ENCODE measurements at places on chromosomes 6 and 20. TPM values are rescaled to one million over a fixed set of nuclear protein-coding genes. Genes with fewer than 3 reads are reported as not detected.

TRIM31 gene
- not detected for total RNA-seq

MED20 gene
- total RNA-seq = 21.9 TPM

SCRT2 gene
- total RNA-seq = not detected

ADGRG6 gene
- total RNA-seq = 0.26 TPM

HLA-DMA gene
- 60.9 TPM for total RNA-seq

PREX1 gene
- total RNA-seq = 130 TPM

LHFPL5 gene
- total RNA-seq = not detected

DNAJC5 gene
- total RNA-seq = 44.4 TPM

TMEM200A gene
- total RNA-seq = 5.0 TPM

CEBPB gene
- 32.6 TPM for total RNA-seq

GRCh38 chr20:47454298-47455132 lies 47.2 kb upstream of the NCOA3 start:
- peaks cover 37% of the 10 kb centered on the region for H3K4me1 ChIP-seq
- no peak overlapping the region for H3K4me3 ChIP-seq
- DNase-seq = no peak
- no peaks in the 10 kb centered on the region for H3K27me3 ChIP-seq
- no peak overlapping the region for H3K27ac ChIP-seq

- peak overlapping the region; percentile 98 for H3K4me3 ChIP-seq
- H3K27me3 ChIP-seq = no peaks in the 10 kb centered on the region
- peak overlapping the region; percentile 99 for H3K27ac ChIP-seq
Observed at GRCh38 chr6:45378334-45378926, 696 bp upstream of the SUPT3H start.

- peaks cover 1% of the 10 kb centered on the region for H3K4me1 ChIP-seq
- H3K27ac ChIP-seq = no peak overlapping the region
- no peaks in the 10 kb centered on the region for H3K27me3 ChIP-seq
- no peaks in the 10 kb centered on the region for H3K36me3 ChIP-seq
Observed at GRCh38 chr6:119037941-119038623, 40.4 kb downstream of the FAM184A start.

- no peak overlapping the region for H3K27ac ChIP-seq
- H3K4me3 ChIP-seq = no peak overlapping the region
- DNase-seq = no peak
- peaks cover 2% of the 10 kb centered on the region for H3K4me1 ChIP-seq
- no peaks in the 10 kb centered on the region for H3K27me3 ChIP-seq
Observed at GRCh38 chr6:145723646-145724045, 11.7 kb downstream of the EPM2A start.

DNA sequence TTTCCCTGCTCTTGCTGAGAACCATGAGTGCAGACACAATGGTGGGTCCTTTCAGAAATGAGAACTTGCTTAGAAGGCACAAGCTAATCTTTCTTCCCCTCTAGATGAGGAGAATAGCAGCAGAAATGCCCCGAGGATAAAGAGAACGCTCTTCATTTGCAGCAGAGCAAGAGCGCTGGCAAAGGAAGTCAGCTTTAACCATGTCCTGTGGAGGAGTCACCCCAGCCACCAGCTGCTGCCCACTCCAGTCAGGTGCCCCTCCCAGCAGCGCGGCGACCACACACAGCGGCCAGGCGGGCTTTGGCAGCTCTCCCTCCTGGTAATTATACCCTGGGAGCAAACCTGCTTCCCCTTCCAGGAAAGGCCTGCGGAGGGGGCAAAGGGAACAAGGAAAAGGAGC lies 42.4 kb upstream of the EMILIN3 start:
- H3K27ac ChIP-seq = peak overlapping the region; percentile 60
- no peak for DNase-seq
- peaks cover 14% of the 10 kb centered on the region for H3K36me3 ChIP-seq
- H3K4me3 ChIP-seq = no peak overlapping the region

- DNase-seq = no peak
- H3K4me1 ChIP-seq = no peaks in the 10 kb centered on the region
- H3K27ac ChIP-seq = no peak overlapping the region
Observed at GRCh38 chr6:111080698-111081097, 6.6 kb upstream of the SLC16A10 start.

DNA sequence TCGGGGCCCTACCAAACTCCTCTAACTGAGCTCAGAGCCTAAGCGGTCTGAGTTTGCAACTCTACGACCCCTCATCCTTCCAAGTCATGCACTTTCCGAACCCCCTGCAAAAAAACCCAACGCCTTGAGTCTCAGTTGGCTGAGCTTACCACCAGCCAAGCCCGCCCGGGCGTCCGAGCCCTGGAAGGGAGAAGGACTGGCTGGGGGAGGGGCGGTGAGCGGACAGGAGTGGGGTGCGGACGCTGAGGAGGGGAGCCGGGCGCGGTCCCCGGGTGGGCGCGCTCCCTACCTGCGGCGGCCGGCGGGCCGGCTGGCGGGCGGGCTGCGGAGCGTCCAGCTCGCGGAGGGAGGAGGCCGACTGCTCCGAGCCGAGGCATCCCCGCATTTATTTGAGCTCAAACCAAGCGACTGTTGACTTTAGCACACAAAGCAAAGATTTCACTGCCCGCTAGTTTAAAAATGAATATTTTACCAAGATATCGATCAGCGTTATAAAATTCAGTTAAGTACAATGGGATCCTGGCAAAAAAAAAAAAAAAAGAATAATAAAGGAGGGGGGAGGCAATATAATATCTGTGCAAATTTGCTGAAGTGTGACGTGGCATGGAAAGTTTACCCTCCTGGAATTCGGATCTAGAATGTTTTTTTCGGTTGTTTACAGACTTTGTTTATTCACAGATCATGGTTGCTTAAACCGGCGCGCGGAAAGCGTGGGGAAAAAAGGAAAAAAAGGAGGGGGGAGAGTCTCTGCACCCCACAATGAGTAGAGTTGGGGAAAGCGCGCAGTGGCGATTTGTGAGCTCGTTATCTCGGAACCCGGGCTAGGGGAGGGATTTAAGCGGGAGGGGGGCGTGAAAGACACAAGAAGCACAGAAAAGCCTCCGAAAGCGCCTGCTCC lies 5.9 kb downstream of the FOXA2 start:
- peaks cover 8% of the 10 kb centered on the region for H3K36me3 ChIP-seq
- no peak overlapping the region for H3K4me3 ChIP-seq
- no peak overlapping the region for H3K27ac ChIP-seq
- peaks cover 81% of the 10 kb centered on the region for H3K27me3 ChIP-seq

DNA sequence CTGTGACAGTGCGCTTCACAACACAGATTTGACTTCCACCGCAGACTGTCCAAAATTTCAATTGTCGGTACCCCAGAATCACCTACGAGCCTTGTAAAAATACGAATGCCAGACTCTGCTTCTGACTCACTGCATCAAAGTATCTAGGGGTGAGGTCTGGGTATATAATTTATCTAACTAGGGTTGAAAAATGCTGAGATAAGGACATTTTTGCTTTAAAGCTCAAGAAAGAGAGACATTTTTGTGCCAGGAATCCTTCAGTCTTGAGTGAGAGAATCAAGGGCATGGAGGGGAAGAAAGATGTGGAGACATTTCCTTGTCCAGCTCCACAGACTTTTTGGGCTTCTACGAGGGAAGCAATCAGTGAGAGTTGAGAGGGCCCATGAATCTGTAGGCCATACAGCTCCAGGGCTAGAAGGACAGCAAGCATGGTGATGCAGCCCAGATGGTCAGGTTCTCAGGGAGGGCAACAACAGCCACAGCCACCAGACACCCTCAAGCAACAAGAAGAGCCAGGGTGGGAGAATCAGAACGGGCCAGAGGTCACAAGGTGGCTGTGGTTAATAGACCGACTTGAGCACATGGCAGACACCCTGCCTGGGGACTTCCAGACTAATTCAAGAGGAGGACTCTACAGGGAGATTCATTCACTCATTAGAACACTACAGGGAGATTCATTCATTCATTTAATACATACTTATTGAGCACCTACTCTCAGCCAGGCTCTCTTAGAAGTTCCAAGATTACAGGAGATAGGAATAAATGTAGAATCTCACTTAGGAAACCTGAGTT lies 211.1 kb upstream of the PRDM1 start:
- no peak overlapping the region for H3K4me3 ChIP-seq
- H3K4me1 ChIP-seq = peaks cover 24% of the 10 kb centered on the region
- H3K36me3 ChIP-seq = peaks cover 37% of the 10 kb centered on the region

DNA sequence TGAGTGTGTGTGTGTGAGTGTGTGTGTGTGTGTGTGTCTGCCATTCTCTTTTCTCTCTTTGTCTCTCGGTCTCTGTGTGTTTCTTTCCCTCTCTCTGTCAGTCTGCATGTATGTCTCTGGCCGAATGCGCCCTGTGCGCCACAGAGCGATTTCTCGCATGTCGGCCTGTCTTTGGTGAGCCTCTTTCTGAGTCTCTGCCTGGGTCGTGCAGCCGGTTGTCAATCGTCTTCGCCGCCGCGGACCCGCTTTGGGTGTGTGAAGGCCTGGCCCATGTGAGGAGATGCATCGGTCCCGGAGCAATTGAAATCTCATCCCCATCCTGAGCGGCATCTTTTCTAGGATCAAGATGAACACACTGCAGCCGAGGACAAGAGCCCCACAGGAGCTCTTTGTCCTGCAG lies 1567.2 kb upstream of the DEFB115 start:
- H3K4me3 ChIP-seq = no peak overlapping the region
- no peaks in the 10 kb centered on the region for H3K27me3 ChIP-seq
- H3K36me3 ChIP-seq = no peaks in the 10 kb centered on the region
- no peak for DNase-seq
- H3K27ac ChIP-seq = no peak overlapping the region

DNA sequence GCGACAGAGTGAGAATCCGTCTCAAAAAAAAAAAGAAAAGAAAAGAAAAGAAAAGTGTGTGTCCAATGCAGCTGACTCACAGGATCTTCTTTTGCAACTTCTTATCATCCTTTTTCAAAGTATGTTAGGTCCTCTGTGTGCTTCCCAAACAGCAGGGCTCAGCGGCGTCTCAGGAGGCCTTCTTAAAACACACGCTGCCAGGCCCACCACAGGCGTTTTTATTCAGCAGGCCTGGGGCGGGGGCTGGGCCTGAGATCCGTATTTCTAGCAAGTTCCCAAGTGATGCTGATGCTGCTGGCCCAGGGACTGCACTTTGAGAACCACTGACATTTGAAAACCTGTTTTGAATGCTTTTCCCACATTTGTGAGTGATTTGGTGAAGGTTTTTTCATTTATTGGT lies 57.1 kb downstream of the PSMG4 start:
- no peaks in the 10 kb centered on the region for H3K36me3 ChIP-seq
- no peak overlapping the region for H3K27ac ChIP-seq
- no peak overlapping the region for H3K4me3 ChIP-seq
- peaks cover 13% of the 10 kb centered on the region for H3K4me1 ChIP-seq

GRCh38 chr6:111583221-111583620 lies 22.5 kb downstream of the TRAF3IP2 start:
- H3K4me1 ChIP-seq = no peaks in the 10 kb centered on the region
- H3K4me3 ChIP-seq = no peak overlapping the region
- H3K36me3 ChIP-seq = peaks cover 9% of the 10 kb centered on the region
- H3K27me3 ChIP-seq = no peaks in the 10 kb centered on the region
- H3K27ac ChIP-seq = no peak overlapping the region

DNA sequence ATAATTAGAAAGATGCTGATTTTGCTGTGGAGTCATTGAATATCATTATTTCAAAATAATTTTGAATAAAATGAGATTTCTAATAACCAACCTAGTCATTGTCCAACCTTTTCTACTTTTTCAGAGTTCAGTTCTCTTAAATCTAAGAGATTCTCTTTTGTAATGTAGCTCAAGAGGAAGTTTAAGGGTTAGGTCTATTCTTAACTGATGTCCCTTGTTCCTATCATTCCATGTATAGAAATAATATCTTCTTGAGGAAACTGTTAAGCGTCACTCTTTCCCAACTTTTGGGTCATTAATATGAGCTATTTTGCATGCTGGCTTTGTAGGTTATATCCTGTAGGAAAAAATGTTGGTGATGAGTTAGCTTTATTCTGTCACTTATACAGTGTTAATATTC lies 27.0 kb downstream of the RNF144B start:
- no peaks in the 10 kb centered on the region for H3K4me1 ChIP-seq
- H3K36me3 ChIP-seq = no peaks in the 10 kb centered on the region
- H3K4me3 ChIP-seq = no peak overlapping the region
- DNase-seq = no peak

DNA sequence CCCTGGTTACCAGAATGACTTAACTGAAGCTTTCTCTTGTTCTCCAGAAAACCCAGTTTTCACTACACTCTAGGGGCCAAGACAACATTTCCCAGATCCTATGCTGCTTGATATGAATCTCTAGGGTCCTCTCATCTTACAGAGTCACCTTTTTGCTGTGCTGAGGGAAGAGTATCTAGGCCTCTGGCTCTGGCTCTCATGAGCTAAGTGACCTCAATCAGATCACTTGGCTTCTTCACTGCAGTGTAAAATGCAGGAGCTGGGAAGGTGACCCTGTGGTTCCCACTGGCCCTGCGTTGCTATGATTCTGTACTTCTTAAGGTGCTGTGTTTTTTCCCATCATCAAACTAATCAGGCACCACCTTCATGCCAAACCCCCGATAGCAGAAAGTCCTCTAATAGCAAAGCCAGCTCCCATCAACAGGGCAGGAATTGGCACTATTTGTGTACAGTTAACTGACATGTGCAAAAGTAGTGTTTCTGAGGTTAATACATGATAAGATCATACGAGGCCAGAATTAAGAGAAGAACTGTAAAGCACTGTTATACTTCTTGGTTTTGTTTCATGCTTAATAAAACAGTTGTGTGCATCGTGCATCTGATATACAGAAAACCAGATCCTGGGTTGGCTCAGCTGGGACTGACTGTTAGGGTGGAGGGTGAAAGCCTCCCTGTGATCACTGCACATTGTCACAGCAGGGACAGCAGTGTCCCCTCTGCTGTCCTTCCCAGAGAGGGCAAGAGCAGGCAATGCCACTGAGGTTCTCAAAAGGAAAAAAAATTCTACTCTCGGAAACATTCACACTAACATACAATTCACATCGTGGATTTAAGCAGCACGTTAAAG lies 46.7 kb downstream of the CNKSR3 start:
- DNase-seq = no peak
- no peaks in the 10 kb centered on the region for H3K4me1 ChIP-seq
- H3K36me3 ChIP-seq = no peaks in the 10 kb centered on the region
- no peak overlapping the region for H3K27ac ChIP-seq

- DNase-seq = no peak
- no peaks in the 10 kb centered on the region for H3K36me3 ChIP-seq
- no peak overlapping the region for H3K27ac ChIP-seq
- H3K4me3 ChIP-seq = no peak overlapping the region
Observed at GRCh38 chr6:163672710-163673109, 258.2 kb downstream of the QKI start.

- H3K4me1 ChIP-seq = peaks cover 15% of the 10 kb centered on the region
- peaks cover 29% of the 10 kb centered on the region for H3K36me3 ChIP-seq
- no peak overlapping the region for H3K27ac ChIP-seq
- DNase-seq = no peak
Observed at GRCh38 chr20:37305839-37306238, 16.4 kb downstream of the MANBAL start.

GRCh38 chr6:133758815-133759335 lies 130.0 kb upstream of the TCF21 start:
- no peak overlapping the region for H3K27ac ChIP-seq
- no peaks in the 10 kb centered on the region for H3K36me3 ChIP-seq
- no peaks in the 10 kb centered on the region for H3K4me1 ChIP-seq

- H3K4me1 ChIP-seq = peaks cover 23% of the 10 kb centered on the region
Observed at GRCh38 chr6:36150283-36150682, 20.0 kb downstream of the MAPK13 start.

DNA sequence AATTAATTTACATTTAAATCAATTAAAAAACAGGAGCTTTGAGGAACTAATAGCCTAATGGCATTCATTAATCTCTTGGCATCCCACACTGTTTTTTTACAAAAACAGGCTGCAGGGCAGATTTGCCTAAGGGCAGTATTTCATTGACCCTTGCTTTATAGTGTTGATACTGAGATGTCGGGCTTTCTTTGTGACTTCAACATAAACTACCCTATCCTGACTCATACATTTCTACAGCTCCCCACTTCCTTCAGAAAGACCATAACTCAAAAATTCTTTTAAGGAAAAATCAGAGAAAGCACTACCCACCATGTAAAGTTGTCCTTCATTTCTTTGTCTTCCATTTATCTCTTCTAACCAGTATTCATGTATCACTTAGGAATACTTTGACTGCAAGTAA lies 92.2 kb upstream of the NT5E start:
- no peak overlapping the region for H3K27ac ChIP-seq
- peaks cover 3% of the 10 kb centered on the region for H3K27me3 ChIP-seq
- no peak overlapping the region for H3K4me3 ChIP-seq
- H3K4me1 ChIP-seq = peaks cover 7% of the 10 kb centered on the region
